ENCODE measurements at places on chromosomes 4 and X.

DNA sequence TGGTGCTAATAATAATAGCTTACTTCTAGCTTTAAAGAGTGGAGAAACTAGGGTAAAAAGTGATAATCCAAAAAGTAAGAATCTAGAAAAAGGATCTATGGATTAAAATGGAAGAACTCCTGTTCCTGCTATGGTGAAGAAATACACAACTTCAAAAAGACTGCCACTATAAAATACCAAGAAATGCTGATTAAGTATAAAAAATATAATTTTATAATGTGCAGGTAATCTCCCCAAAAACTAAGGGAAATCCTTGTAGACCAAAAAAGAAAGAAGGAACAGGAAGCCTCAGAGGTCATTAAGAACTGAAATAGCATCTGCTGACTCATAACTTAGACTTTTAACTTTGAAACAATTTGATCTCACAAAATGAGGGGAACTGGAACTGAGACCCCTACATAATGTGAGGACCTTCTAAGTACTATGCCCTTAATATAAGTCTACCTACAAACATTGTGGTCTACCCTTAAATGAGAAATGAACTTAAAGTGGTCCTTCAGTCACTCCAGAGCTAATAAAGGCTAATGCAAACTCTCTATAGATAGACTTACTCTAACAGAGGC is 50.6 kb upstream of the SRPX start:
- DNase-seq: no peak

- no peak for DNase-seq
Observed at GRCh38 chr4:113322736-113323135, 273.3 kb downstream of the ANK2 start.

DNA sequence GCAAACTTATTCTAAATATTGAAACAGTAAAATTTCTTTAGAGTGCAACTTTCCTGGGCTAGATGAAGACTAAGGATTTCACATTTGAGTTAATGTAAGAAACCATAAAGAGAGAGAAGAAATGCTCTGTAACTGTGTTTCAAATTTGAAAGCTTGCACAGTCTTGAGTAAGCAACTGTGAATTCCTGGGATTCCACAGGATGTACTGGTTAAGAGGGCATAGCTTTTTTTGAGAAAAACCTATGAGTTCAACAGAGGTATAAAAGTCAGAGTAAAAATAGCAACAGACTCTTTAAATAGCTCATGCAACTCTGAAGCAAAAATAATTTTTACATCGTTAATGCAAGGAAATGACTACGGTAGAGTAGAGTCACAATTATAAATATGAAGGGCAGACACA is 25.5 kb downstream of the ZNF330 start:
- DNase-seq: no peak

GRCh38 chr4:28469886-28470285 is 1609.2 kb downstream of the STIM2 start:
- no peak for DNase-seq

DNA sequence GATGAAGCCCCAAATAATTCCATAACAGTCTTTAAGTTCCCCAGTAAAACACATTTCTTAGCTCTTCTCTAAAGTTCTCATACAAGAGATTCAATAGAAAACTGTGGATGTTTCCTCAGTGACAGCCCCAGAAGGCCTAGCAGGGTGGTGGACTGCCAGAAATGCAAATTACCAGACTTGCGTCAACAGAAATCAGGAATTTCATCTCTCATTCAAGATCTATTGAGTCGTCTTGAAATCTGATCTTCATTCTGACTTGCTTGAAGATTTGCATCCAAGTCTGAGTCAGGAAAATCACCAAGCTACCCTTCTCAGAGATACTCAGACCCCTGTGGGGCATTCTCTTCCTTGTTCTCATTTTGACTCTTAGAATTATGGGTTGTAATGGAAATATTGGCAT is 68.9 kb upstream of the NDP start:
- no peak for DNase-seq

- DNase-seq: no peak
Observed at GRCh38 chrX:153777261-153778090, 3.4 kb upstream of the SRPK3 start.

DNA sequence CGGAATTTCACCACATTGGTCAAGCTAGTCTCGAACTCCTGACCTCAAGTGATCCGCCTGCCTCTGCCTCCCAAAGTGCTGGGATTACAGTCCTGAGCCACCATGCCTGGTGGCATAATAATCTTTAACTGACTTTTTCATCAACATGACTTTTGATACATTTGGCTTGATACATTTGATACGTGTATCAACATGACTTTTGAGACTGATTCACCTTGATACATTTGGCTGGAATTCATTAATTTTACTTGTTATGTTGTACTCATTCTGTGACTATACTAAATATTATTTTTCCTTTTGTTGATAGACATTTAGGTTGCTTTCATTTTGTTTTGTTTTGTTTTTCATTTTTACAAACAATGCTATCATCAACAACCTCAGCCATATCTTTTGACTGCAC is 6.3 kb downstream of the TMEM154 start:
- DNase-seq: no peak

GRCh38 chr4:176149680-176150355 is 45.6 kb downstream of the SPATA4 start:
- no peak for DNase-seq

DNA sequence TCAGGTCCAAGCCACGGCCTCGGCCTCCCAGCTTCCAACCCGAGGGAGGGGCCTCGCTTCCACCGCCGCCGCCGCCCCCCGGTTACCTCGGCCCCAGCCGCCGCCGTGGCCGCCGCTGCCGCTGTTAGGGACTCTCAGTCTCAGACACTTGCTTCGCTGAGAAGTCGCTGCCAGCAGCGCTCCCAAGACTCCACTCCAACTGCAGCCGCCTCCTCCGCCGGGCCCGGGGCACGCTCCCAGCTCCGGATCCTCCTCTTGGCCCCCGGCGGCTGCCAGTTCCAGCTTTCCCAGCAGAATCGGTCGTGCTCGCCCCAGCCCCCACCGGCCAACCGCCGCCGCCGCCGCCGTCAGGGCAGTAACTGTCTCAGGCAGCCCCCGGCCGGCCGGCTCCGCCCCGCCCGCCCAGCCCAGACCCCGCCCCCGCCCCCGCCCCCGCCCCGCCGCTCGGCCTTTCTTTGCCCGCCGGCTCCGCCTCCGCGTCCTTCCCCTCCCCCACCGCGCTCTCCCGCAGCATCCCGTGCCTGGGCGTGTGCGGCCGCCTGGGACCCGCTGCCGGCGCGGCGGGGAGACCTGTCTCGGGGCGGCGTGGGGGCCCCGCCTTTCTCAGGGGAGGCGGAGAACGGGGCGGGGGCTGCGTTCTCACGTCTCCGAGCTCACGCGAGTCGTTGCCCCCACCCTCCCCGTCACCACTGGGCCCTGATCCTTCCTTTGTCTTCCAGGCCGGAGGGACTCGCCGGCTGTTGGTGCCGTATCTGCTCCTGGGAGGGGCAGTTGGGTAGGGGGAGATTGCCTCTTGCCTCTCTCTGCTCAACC is at the start of gene ANKRD50:
ANKRD50 (minus strand) TSS at position 361 of the 813 bp plus-strand sequence. CDS start 2,221 bp downstream, outside the sequence.
- peak; percentile 98 for DNase-seq

DNA sequence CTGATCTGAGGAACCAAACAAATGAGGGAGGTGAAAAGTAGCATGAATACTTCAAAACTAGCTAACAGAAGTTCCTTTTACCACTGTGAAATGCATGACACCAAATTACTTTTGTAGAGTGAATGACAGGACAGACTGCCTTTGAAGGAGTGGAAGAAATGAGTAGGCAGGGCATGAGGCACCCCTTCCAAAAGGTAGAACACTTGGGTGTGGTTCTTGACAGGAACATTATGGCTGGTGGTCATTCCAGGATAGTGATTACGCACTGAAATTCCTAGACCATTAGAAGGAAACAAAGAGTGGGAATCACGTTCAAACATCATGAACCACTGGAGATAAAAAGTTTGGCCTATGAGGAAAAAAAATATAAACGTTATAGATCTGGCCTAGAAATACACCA is 4.9 kb downstream of the HUWE1 start:
- no peak for DNase-seq

DNA sequence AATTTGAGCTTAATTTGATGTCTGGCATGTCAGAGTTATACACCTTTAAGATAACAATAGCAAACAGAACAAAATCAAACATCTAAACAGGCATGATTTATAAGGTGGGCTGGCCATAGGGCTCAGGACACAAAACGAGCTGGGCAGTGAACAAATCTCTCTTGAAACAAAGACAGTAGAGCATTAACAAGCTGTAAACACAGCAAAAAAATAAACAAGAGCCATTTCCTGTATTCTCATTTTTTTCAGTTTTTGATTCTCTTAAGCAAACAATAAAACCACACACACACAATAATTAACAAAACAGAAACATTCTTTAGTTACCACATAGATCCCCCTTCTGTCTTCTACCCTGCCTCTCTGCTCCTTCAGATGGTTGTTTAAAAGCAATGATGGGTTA is 68.3 kb upstream of the TMEM150C start:
- no peak for DNase-seq

- DNase-seq: no peak
Observed at GRCh38 chr4:37601531-37601930, 84.6 kb downstream of the RELL1 start.

DNA sequence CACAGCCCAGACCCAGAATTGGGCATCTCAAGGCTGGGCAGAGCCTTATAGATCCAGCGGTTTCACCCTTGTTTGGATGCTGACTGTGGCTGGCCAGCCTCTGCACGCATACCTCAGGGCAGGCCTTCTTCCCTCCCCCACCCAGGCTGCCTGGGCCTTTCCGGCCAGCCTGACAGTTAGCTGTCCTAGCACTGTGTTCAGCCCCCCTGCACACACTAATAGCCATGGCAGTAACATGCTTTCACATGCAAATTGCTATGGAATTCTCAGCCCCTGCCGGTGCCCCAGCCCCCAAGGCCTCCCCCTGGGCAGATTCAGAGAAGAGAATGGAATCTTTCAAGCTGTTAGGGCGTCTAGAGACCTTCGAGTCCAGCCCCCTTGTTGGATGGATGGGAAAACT is 17.7 kb downstream of the EFNB1 start:
- peak; percentile 70 for DNase-seq

- no peak for DNase-seq
Observed at GRCh38 chrX:97211070-97211469, 327.4 kb downstream of the RPA4 start.

DNA sequence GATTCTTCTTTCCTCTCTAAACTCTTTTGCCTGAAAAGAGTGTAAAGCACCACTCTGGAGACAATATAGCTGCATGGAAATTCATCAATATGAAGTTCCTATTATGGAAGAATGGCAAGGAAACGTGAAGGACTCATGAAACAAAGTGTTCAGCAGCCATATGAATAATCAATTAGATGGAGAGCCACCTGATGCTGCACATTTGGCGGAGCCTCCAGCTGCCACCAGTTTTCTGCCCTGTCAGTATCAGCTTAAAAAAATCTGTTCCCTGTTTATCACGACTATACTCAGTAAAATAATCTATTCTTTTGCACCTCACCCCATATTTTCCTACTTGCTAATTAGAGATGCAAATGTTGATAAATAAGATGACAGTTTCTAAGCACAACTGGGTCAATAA is 276.0 kb downstream of the UNC5C start:
- DNase-seq: peak; percentile 48

GRCh38 chr4:40180356-40180755 is 16.5 kb upstream of the RHOH start:
- no peak for DNase-seq

DNA sequence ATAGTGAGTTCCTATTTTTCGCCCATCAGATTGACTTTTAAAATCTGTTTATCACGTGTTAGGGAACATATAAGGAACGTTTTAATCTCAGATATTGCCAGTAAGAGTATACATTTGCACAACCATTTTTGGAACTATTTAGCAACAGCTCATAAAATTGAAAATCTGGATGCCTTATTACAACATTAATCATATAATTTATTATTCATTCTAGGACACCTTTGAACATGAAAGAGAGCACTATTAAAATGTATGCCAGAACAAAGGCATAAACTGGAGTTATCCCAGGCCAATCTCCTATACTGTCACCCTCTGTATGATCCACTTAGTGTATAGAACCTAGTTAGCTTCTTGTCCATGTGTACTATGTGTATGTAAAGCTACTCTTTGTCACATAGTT is 579.0 kb upstream of the MAGEB2 start:
- DNase-seq: no peak

DNA sequence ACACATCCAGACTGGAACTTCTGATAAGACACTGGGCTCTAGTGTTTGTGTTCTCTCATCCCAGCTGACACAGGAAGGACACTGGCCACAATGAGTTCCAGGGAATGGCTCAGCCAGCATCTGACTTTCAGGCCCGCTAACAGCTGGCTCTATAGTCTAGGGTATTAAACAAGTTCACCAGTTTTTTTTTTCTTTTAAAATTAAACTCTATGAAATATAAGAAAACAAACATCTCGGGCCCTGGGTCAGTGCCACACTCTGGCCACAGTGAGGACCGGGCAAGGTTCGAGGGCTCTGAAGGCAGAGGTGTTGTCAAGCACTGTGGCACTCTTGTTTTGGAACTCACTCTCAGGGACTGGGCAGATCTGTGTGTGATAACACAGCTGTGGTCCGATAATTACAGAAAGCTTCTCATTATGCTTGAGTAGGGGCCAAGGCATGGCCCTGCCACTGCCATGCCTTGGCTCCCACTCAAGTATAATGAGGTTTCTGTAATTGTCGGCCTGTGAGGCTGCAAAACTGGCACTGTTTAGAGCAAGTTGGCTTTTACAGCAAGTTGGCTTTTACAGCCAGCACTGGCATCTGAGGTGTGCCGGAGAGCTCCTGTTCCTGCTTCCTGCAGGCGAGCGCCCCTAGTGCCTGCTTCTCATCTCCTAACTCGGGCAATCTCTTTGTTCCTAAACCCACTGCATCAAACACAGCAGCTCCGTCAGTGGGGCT is 62.8 kb downstream of the PPP1R2C start:
- no peak for DNase-seq

DNA sequence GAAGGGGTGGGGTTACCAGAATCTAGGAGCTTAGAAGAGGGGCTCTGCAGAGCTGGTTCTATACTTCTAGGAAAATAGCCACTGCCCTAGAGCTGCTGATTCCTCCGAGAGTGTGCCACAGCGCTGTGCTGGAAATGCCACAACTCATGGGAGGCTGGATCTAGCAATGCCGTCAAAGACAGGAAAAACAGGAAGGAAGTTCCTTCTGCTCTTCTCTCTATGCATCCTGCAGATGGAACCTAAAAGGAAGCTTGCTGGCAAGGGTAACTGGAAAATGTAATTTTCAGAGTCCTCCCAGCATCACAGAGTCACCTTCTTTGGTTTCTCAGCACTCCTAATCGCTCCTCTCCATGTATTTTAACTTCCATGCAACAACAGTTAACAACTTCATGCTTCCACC is 121.2 kb upstream of the TLL1 start:
- DNase-seq: no peak

- DNase-seq: no peak
Observed at GRCh38 chr4:78754872-78755271, 21.3 kb upstream of the BMP2K start.

All from eye (tissue), 1 donor.